Omental fat pad (tissue), 4 donors: ENCODE measurements at places on chromosomes 2 and 18.

DNA sequence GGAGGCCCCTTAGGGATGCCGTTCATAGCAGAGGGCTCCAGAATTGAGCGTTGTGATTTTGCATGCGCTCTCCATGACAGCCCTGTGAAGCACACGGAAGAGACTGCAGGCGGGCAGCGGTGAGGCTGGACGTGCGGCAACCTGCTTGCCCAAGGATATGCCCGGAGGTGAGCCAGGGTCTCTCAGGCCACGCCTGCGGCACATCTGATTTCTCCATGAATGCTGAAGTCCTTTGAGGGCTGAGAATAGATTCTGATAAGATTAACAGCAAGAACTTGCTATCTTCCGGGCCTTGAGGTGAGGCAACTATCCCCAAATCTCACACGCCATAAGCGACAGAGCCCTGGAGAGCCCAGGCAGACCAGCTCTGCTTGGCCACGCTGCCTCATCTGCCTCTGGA lies 55.6 kb upstream of the LAMA1 start:
- DNase-seq = no peak

DNA sequence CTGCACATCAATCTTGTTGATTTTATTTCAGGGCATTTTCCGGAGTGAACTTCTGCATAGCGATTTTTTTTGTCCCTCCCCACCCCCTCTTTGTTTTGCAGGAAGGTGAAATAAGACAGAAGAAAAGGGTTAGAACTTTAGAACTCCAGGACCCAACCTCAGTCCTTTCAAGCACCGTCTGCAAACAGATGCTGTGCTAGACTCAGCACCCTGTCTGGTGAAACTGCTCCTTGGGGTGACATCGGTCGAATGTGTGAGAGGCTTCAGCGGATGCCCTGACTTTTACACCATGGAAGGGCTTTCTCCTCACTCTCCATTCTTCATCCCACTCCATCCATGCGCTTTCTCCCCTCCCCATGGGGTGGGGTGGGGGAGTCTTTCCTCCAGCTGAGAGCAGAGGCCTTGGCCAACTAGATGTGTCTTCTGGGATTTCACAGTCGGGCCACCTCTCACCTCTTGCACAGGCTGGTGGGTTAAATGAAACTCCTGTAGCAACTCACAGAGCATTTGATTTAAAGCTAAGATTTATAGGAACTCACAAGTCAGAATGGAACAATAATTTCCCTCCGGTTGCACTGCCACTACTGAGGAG lies 43.3 kb upstream of the EDAR start:
- DNase-seq = no peak

DNA sequence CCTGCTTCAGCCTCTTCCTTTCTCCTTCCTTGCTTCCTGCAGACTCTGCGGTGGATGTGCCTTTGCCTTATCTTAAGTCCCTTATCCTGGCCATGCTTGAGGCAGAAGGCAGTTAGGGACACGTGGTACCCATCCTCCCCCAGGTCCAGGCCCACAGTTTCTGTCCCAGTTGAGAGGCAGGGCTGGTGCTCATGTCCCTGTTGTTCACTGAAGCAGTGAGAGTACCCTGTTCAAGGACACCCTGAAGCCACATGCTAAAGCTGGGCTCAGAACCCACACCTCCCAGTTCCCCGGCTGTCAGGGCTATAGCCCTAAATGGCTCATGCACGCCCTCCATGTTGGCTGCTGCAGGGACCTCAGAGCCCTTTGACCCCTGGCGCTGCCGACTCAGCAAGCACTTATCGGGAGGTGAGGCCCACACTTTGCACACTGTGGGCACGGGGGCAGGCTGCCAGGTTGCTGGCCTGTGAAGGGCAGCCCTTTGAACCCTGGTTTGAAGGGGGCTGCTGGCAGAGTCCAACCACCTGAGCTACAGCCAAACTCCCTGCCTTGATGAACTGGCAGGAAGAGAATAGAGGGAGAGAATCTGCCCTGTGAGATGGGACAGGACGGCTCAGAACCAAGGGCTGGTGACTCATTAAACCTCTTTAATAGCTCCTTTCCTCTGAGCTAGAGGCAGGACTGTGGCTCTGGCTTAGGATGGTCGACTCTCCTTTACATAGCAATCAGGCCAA lies 6.3 kb downstream of the KHK start:
- no peak for DNase-seq

DNA sequence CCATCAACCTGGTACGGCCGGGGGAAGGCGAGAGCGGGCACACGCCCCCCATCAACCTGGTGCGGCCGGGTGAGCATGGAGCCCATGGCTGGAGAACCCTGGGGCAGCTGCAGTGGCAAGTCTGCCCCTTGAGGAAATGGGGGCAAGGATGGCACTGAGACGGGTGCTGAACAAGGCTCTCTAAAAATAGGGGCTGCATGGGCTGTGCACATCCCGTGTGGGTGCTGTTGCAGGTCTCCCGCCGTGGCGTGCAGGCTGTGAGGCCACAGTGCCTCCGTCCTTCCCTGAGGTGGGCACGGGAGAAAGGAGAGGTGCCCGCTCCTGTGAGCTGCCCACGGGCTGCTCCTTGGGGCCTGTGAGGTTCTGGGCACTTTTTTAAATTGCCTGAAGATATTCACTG lies 99.2 kb downstream of the NFATC1 start:
- DNase-seq = peak; percentile 7

- DNase-seq = no peak
Measured at GRCh38 chr2:85775406-85776381, 21.9 kb downstream of the ATOH8 start.

GRCh38 chr2:165778653-165779451 lies 15.2 kb downstream of the GALNT3 start:
- no peak for DNase-seq

DNA sequence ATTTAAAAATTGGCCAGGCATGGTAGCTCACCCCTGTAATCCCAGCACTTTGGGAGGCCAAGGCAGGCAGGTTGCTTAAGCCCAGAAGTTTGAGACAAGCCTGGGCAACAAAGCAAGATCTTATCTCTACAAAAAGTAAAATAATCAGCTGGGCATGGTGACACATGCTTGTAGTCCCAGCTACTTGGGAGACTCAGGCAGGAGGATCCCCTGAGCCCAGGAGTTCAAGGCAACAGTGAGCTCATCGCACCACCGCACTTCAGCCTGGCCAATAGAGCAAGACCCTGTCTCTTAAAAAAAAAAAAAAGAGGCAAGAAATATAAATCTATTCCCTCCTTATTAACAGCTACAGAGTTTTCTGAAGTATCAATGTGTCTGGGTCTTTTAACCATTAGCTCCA lies 51.9 kb downstream of the ESCO1 start:
- DNase-seq = no peak

- DNase-seq = no peak
Measured at GRCh38 chr2:217693363-217693762, 309.4 kb downstream of the TNS1 start.

- no peak for DNase-seq
Measured at GRCh38 chr2:235300368-235301201, 193.3 kb upstream of the AGAP1 start.

DNA sequence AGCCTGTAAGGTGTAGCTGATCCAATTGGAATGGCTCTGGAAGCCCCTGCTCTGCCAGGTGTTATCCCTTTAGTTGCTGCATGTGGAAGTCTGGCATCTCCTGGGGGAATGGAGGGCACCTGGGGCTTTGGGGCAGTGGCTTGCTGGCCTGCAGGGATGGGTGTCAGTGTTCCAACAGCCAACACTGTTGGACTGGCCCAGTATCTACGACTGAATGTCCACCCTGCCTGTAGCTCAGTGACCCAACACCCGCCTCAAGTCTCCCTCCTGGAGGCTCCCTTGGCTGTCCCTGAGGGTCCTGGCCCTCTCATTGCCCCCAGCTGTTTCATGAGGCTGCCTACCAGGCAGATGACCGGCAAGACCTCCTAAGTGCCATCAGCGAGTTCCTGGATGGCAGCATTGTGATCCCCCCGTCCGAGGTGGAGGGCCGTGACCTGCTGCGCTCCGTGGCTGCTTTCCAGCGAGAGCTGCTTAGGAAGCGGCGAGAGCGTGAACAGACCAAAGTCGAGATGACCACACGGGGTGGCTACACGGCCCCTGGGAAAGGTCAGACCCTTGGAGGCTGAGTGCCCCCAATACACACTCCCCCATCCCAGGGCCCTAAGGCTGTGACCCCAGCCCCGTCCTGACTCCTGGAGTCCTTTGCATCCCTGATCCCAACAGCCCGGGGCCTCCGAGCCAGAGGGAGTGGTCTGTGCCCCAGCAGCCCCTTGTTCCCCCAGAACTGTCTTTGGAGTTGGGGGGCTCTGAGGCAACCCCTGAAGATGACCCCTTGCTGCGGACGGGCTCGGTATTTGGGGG lies 7.7 kb downstream of the SLC4A3 start:
- no peak for DNase-seq

GRCh38 chr2:143468341-143468888 lies 339.2 kb downstream of the ARHGAP15 start:
- DNase-seq = no peak

DNA sequence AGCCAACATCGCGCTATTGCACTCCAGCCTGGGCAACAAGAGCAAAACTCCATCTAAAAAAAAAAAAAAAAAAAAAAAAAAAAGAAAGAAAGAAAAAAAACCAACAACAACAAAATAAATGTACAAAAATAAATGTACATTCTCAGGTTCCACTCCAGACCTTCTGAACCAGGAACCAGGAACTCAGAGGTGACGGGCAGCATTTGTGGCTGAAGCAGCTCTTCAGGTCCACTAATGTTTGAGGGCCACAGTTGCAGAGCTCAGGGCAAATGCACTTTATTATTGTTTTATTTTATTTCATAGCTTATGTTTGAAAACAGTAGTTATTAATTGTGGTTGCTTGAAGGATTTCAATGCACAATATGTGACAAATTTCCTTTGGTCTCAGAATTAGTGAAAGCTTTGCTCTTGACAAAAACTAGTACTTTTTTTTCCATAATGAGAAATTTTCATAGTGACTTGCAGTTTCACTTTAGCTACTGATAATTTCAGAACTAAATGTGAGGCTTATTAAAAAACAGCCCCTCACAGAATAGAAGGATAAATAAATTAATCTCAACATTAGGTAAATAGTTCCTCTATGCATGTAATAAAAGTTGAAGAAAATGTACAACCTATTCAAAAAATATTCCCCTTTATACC lies 378.4 kb upstream of the SPHKAP start:
- DNase-seq = no peak

GRCh38 chr18:45851161-45851925 lies 25.9 kb downstream of the SIGLEC15 start:
- DNase-seq = no peak

DNA sequence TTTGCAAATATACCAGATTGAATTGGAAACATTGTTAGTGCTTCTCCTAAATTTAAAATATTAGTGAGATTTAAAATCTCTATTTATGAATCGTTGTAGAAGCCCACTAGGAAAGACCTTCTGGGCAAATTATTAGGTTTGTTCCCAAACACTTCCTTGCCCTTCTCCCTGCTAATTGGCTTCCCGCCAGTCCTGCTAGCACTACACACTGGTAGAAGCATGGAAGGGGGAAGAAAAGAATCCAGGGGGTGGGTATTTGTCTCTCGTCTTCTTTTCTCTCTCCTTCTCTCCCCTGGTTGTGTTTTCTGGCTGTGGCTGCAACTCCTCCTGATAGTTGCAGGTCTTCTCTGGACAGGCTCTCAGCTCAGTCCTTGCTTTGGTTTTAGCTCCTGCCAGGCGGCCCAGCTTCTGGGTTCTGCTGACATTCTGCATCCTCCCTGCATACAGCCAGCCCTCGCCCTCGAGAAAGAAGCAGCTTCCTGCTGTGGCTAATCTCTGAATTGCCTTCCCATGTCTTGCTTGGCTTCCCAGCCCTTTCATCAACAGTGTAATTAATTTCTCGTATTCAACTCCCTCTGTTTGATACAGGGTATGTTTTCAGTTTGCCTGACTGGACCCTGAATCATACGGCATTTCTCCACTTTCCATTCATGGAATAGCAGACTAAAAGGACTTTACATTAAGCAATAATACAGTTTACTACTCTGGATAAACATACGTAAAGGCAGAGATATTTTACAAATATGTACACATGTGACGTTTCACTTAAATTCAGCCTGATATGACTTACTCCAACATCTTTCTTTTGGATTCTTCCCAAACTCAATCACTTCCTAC lies 6.9 kb upstream of the PARD3B start:
- DNase-seq = no peak

GRCh38 chr2:54274781-54275242 lies 18.8 kb upstream of the TSPYL6 start:
- no peak for DNase-seq

GRCh38 chr2:217667512-217667911 lies 335.3 kb downstream of the TNS1 start:
- no peak for DNase-seq

- DNase-seq = no peak
Measured at GRCh38 chr2:162258169-162258568, 14.9 kb upstream of the FAP start.

DNA sequence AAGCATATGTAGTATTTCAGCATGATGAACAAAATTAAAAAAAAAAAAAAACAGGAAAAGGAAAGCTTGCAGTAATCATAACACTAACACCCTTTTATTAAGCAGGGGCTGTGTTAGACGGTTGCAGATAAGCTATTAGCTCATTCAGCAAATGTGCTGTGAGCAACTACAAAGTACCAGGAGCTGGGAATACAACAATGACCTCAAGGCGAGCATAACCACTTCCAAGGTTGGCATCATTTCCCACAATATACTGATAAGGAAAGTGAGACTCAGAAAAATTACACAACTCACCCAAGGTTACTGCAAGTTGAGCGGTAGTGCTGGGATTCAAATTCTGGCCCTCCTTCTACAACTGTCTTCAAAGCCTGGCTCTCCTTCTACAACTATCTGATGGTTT lies 38.2 kb upstream of the ACTR3 start:
- no peak for DNase-seq

- DNase-seq = no peak
Measured at GRCh38 chr2:137287913-137288639, 522.7 kb downstream of the THSD7B start.

DNA sequence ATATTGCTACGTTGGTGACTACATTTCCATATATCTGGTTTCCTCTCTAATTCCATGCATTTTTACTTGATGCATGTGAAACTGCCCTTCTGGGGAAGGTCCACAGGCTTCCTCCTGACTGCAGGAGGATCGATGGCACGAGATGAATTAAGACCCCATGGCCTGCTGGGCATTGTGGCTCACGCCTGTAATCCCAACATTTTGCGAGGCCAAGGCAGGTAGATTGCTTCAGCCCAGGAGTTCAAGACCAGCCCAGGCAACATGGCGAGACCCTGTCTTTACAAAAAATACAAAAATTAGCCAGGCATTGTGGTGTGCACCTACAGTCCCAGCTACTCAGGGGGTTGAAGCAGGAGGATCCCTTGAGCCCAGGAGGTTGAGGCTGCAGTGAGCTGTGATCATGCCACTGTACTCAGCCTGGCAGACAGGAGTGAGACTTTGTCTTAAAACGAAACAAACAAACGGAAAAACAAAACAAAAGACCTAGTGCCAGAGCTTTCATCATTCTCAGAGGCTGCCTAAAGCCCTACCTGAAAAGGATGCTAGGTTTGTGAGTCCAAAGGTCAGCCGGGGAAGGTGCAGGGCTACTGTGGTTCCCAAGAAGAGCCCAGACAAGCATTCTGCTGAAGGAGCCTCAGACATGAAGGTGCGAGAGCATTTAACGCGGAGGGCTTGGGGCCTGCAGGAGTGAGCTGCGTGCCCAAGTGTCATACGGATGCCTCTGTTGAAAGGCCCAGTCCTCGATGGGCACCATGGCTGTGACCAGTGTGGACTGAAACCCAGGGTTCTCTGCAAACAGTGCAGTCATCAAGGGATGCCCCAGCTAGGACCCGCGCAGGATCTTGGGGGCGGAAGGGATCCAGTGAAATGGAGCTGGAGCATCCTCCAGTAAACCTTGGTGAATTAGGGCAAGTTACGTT lies 21.6 kb downstream of the GPR55 start:
- DNase-seq = no peak

- DNase-seq = no peak
Measured at GRCh38 chr2:159759577-159759976, 38.4 kb downstream of the CD302 start.

- no peak for DNase-seq
Measured at GRCh38 chr2:168180483-168180882, 66.9 kb downstream of the STK39 start.
